GM23248 (cell line): ENCODE measurements at places on chromosomes 12 and 14. TPM values are rescaled to one million over a fixed set of nuclear protein-coding genes. Genes with fewer than 3 reads are reported as not detected.

Gene LRFN5
- 0.54 and 2.1 TPM in 2 replicates for total RNA-seq

Gene TMPRSS12
- total RNA-seq: not detected in 2 replicates

Gene TAS2R30
- total RNA-seq: 0.13 and 0.32 TPM in 2 replicates

Gene MYF5
- total RNA-seq: not detected in 2 replicates

DNA sequence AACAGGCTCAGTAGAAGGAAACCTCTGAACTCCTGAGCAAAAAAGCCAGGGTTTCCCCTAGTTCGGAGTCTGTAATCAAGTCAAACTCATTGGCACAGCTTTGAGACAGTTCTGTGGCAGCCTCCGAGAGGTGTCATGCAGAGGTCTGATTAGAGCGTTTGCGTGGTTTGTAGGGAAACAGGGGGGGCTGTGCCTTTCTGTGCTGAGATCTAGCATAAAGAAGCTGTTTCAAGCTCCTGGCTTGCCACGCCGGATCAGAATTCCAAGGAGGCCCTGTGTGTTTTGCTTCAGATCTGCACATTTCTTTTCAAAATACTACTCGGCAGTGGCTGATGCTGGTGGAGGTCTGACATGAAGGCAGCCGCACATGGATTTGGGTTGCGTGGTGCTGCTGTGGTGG, 1.7 kb downstream of the CABP1 start:
- H3K27me3 ChIP-seq: peaks cover 59% of the 10 kb centered on the region
- no peak for DNase-seq
- no peak overlapping the region for H3K4me3 ChIP-seq
- H3K4me1 ChIP-seq: no peaks in the 10 kb centered on the region
- no peaks in the 10 kb centered on the region for H3K36me3 ChIP-seq

GRCh38 chr14:81122326-81122725, 98.4 kb downstream of the GTF2A1 start:
- H3K27ac ChIP-seq: no peak overlapping the region
- no peak overlapping the region for H3K4me3 ChIP-seq
- H3K27me3 ChIP-seq: no peaks in the 10 kb centered on the region
- no peaks in the 10 kb centered on the region for H3K36me3 ChIP-seq
- no peaks in the 10 kb centered on the region for H3K4me1 ChIP-seq
- no peak for DNase-seq

DNA sequence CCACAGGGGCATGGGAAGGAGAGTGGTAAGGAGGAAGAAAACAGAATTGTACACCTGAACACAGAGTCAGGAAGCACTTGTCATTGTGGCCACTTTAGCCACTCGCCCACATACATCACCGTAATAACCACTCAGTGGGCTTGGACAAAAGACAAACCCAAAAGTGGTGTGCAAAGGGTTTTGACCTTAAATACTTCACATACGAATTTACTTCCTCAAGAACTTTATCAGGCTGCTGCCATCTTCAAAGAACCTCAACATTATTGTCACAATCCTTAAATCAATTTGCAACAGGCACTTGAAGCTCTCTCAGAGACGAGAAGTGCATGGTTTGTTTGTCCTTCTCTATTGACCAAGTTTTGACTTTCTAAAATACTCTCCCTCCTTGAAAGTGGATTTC, 187.3 kb upstream of the EGLN3 start:
- no peak for DNase-seq
- H3K27me3 ChIP-seq: no peaks in the 10 kb centered on the region
- no peak overlapping the region for H3K27ac ChIP-seq
- no peak overlapping the region for H3K4me3 ChIP-seq
- H3K36me3 ChIP-seq: no peaks in the 10 kb centered on the region
- H3K4me1 ChIP-seq: no peaks in the 10 kb centered on the region

DNA sequence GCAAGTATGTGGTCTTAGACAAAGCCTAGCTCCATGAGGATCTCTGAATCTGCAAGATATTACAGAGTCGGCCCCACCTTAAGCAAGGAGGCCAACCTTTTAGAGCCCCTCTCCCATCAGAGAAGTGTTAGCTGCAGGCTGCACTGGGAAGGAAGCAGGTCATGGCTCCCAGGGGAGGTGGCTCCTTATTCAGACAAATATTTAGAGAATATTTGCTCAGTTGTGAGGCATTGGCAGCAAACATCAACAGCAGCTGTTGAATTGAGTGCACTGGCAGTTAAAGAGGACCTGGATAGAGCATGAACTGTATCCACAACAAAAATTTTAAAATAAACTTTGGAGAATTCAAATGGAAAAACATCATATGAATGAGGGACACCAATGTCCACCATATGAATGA, 44.7 kb downstream of the FSCB start:
- H3K4me1 ChIP-seq: no peaks in the 10 kb centered on the region
- no peak overlapping the region for H3K27ac ChIP-seq

DNA sequence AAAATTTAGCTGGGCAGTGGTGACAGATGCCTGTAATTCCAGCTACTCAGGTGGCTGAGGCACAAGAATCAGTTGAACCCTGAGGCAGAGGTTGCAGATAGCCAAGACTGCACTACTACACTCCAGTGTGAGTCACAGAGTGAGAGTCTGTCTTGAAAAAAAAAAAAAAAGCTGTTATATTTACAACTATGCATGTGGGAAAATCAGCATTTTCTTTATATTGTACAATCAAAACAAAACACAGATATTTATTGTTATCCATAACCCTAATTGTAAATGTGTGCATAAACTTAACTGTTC, 12.5 kb downstream of the C1R start:
- DNase-seq: peak; percentile 84
- peak overlapping the region; percentile 91 for H3K27ac ChIP-seq
- H3K27me3 ChIP-seq: no peaks in the 10 kb centered on the region
- no peaks in the 10 kb centered on the region; the same call in 1 of the 2 replicates for H3K36me3 ChIP-seq

DNA sequence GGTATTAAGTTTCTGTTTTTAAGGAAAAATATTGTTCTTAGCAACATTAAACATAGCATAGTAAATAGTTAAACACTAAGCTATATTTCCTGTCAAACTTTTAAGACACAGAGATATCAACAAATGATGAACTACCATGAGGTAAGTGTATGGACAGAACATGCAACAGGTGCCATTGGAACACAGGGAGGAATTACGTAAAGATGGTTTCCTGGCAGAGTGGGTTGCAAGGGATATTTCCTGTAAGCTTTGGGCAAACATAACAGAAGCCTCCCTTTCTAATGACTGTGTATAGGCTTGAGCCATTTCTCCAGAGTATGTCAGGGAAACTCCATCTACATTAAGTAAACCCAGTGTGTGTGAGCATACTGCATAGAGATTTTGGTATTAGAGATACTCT, 31.7 kb upstream of the HELB start:
- H3K4me3 ChIP-seq: no peak overlapping the region
- DNase-seq: no peak
- no peak overlapping the region for H3K27ac ChIP-seq
- H3K4me1 ChIP-seq: no peaks in the 10 kb centered on the region
- no peaks in the 10 kb centered on the region for H3K36me3 ChIP-seq
- peaks cover 2% of the 10 kb centered on the region; the same call in 1 of the 2 replicates for H3K27me3 ChIP-seq

DNA sequence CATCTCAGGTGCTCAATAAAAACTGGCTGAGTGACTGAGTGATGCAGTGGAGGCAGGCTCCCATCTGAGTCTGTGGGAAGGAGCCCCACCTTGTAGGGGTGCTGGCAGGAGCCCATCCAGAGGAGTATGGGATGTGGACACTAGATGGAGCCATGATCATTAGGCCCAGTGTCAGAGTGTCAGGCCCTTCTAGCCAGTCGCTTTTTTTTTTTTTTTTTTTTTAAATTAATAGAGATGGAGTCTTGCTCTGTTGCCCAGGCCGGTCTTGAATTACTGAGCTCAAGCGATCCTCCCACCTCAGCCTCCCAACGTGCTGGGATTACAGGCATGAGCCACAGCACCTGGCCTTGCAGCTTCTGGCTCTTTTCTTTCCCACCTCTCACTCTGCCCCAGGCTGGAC, 11.5 kb downstream of the RITA1 start:
- H3K36me3 ChIP-seq: 0 out of 2 replicates have a peak, but pooled peaks cover 6% of the 10 kb centered on the region
- H3K27ac ChIP-seq: no peak overlapping the region
- H3K27me3 ChIP-seq: no peaks in the 10 kb centered on the region
- no peak overlapping the region for H3K4me3 ChIP-seq
